ENCODE measurements at places on chromosomes 5 and 9.

- no peak overlapping the region for H3K27ac ChIP-seq
- no peaks in the 10 kb centered on the region for H3K36me3 ChIP-seq
- no peak overlapping the region for H3K4me3 ChIP-seq
- DNase-seq: no peak
- H3K4me1 ChIP-seq: no peaks in the 10 kb centered on the region
- no peaks in the 10 kb centered on the region for H3K27me3 ChIP-seq
Observed at GRCh38 chr5:33088176-33088575, 352.6 kb upstream of the TARS1 start.

- no peak overlapping the region for H3K27ac ChIP-seq
- H3K4me3 ChIP-seq: no peak overlapping the region
- no peaks in the 10 kb centered on the region for H3K4me1 ChIP-seq
- no peak for DNase-seq
- no peaks in the 10 kb centered on the region for H3K27me3 ChIP-seq
- H3K36me3 ChIP-seq: no peaks in the 10 kb centered on the region
Observed at GRCh38 chr5:5372930-5373329, 49.5 kb upstream of the ICE1 start.

DNA sequence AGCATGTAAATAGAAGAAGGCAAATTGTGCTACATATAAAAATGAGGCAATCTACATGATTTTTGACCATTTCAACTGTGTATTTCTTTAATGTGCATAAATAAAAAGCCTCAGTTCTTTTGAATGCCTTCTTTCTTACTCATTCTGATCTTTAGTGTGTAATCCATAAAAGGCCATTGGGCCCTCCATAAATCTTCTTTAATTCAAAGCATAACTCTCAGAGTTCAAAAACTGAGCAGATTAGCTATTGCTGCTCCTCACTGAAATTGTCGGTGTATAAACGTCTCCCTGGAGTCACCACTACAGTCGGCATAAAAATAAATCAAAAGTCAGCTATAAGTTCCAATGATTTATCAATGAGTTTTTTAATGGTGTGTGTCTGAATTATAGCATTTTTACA, 45.3 kb upstream of the ADAMTSL1 start:
- H3K27ac ChIP-seq: no peak overlapping the region
- no peak overlapping the region for H3K4me3 ChIP-seq

DNA sequence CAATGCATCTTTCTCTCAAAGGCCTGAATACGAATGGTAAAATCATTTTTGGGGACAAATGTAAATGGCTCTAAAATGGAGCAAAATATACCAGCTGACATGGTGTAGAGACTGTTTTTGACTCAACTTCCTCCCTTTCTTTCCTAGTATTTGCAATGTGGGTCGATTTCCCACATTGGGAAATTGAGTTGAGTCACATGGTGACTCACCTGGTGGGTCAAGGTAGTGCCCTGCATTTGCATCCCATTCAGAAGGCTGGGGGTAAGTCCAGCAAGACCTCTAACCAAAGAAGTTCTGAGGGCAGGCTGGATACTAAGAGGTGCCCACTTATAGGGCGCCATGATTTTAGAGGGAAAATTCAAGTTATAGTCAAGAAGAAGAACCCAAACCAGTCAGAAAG, 179.6 kb upstream of the MPDZ start:
- H3K36me3 ChIP-seq: no peaks in the 10 kb centered on the region
- H3K27ac ChIP-seq: no peak overlapping the region
- no peaks in the 10 kb centered on the region for H3K4me1 ChIP-seq

GRCh38 chr5:55993731-55994494, 850 bp downstream of the IL6ST start:
- no peaks in the 10 kb centered on the region for H3K36me3 ChIP-seq
- H3K27me3 ChIP-seq: no peaks in the 10 kb centered on the region
- peak overlapping the region; percentile 79 for H3K4me3 ChIP-seq
- no peak for DNase-seq
- peaks cover 5% of the 10 kb centered on the region for H3K4me1 ChIP-seq

DNA sequence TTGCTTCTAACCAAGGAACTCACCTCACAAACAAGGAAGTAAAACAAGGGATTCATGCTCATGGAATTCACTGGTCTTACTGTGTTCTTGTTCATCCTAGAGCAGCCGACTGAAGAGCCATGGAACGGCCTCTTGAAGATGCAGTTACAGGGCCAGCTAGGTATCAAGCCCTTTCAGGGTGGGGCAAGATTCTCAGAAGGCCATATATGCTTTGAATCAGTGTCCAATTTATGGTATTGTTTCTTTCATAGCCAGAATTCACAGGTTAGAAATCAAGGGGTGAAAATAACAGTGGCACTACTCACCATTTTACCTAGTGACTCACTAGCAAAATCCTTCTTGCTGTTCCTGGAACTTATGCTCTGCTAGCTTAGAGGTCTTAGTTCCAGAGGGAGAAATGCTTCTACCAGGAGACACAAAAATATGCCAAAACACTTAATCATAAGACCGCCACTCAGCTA, 159.5 kb upstream of the CDH10 start:
- H3K27me3 ChIP-seq: no peaks in the 10 kb centered on the region
- DNase-seq: no peak
- no peak overlapping the region for H3K4me3 ChIP-seq

DNA sequence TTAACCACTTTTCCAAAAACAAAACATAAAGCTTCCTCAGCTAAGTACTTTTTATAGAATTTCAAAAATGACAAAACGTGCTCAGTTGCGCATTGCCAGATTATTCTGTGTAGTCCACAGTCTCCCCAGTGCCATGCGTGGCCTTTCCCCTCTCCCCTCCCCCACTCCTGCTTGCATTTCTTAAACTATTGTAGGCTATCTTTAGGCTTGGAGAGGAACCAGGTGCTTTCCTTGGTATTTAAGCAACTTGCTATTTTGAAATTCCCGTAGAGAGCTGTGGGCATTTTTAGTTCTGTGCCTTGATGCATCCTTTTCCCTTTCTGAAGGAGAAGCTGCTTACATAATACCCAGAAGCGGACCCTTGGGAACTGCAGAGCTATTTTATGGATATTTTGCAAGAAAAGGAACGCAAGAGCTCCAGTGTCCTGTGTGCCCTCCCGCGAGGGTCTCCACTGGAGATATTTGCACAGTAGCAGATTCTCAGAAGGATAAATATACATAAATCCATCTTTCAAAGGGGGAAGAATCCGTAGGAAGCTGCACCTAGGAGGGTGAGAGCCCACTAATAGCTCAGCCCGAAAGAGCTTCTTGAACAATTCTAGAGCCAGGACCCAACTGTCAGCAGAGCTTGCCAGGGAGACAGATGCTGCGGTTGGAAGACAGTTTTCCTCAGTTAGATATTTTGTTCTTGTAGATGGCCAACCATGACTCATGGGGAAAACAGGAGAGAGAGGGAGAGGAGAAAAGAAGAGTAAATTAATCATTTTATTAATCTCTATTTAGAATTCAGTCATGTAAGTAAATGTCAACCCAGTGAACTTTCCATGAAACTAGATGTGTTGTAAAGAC, 1298.3 kb upstream of the WWC1 start:
- no peak overlapping the region for H3K4me3 ChIP-seq
- H3K4me1 ChIP-seq: no peaks in the 10 kb centered on the region
- DNase-seq: no peak
- no peaks in the 10 kb centered on the region for H3K36me3 ChIP-seq

DNA sequence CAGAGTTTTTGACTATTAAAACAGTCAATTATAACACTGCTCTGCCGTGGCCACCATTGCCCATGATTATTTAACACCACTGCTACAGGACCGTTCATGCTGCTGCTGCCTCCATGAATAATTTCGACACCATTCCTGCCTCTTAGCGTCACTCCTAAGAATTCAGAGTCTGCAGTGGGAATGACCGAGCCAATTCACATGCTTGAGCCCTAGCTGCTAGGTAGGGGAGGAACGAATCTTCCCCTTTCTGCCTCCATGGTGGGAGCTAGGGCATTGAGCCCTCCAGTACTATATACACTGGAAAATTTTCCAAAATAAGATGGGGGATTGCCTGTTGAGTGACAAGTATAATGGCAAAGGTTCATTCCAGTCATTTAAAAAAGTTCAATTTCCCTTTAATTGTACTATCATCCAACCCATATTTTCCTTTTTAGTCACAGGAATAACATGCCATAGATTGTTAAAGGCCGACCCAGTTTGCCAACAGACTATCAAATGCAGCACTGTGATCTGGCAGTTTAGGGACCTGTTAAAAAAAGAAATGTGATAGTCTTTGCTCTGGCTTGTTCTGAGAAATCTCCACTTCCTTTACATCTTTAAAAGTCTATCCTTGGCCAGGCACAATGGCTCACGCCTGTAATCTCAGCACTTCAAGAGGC, 13.5 kb upstream of the B4GALT1 start:
- no peak overlapping the region for H3K27ac ChIP-seq
- DNase-seq: no peak
- H3K4me1 ChIP-seq: no peaks in the 10 kb centered on the region
- H3K36me3 ChIP-seq: no peaks in the 10 kb centered on the region
- no peaks in the 10 kb centered on the region for H3K27me3 ChIP-seq

- DNase-seq: no peak
- H3K4me1 ChIP-seq: no peaks in the 10 kb centered on the region
- H3K27me3 ChIP-seq: no peaks in the 10 kb centered on the region
- H3K27ac ChIP-seq: no peak overlapping the region
Observed at GRCh38 chr9:13621872-13622564, 342.5 kb upstream of the MPDZ start.

DNA sequence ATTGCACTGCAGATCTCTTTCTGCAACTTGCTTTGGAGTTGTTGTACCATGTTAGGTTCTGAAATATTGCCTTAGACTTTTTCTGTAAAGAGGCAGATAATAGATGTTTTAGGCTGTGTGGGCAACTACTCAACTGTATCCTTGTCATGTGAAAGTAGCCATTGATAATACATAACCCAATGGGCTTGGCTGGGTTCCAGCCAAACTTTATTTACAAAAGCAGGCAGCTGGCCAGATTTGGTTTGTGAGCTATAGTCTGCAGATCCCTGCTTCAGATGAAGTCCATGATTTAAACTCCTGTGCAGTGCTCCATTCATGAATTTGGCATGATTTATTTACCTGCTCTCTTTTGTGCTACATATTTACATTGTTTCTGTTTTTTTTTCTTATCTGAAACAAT, 300.4 kb downstream of the IRX2 start:
- no peaks in the 10 kb centered on the region for H3K36me3 ChIP-seq
- H3K4me1 ChIP-seq: no peaks in the 10 kb centered on the region
- H3K27me3 ChIP-seq: no peaks in the 10 kb centered on the region
- DNase-seq: no peak

DNA sequence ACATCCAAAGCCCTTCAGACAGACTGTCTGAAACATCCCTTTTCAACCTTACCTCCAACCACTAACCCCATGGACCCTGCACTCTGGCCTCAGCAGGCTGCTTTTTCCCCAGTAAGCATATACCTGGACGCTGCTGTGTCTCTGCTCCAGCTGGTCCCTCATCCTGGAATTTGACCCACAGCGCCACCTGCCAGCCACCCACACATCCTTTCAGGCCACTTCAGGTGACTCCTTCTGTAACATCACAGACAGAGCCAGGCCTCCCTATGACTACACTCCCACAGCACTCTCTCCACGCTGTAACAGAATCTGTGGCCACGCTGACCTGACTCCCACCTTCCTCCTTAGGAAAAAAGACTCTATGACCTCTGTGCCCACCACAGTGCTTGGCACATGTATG, 3.4 kb downstream of the MGAT1 start:
- H3K4me1 ChIP-seq: peaks cover 5% of the 10 kb centered on the region
- H3K4me3 ChIP-seq: no peak overlapping the region
- no peak overlapping the region for H3K27ac ChIP-seq
- no peak for DNase-seq
- H3K27me3 ChIP-seq: no peaks in the 10 kb centered on the region

DNA sequence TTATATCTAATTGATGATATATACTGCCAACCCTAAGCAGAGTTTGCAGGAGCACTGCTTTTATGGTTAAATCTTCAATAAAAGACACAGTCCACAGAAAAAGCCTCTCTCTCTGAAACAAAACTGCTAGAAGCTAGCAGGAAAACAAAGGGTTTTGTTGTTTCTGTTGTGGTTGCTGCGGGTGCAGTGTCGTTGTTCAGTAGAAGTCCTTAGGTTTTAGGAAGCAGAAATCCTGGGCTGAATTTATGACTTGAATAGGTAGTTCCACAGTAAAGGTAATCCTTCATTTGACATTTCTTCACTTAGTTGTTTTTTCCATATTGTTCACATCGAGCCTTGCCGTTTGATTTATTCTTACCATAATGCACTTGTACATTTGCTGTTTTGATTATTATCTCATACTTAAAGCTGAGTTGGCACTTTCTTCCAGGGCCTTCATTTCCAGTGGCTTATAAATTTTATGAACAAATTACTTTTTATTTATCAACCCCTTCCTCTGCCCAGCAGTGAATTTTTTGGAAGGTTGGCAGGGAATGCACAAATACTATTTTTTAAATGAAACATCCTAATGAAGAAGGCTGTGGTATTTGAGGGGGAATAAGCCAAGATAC, 209.6 kb upstream of the SLC30A5 start:
- H3K27me3 ChIP-seq: no peaks in the 10 kb centered on the region
- H3K4me1 ChIP-seq: no peaks in the 10 kb centered on the region
- no peak overlapping the region for H3K4me3 ChIP-seq

GRCh38 chr9:100601216-100601615, 23.3 kb downstream of the CAVIN4 start:
- peak; percentile 61 for DNase-seq
- no peaks in the 10 kb centered on the region for H3K27me3 ChIP-seq
- no peak overlapping the region for H3K27ac ChIP-seq
- no peaks in the 10 kb centered on the region for H3K36me3 ChIP-seq
- peaks cover 25% of the 10 kb centered on the region for H3K4me1 ChIP-seq
- H3K4me3 ChIP-seq: no peak overlapping the region

- H3K4me3 ChIP-seq: no peak overlapping the region
- peaks cover 5% of the 10 kb centered on the region for H3K27me3 ChIP-seq
- peaks cover 20% of the 10 kb centered on the region for H3K4me1 ChIP-seq
Observed at GRCh38 chr5:158383486-158383885, 524.5 kb upstream of the CLINT1 start.

Measured in HCT116 (cell line).